Liver (tissue), 10 donors: ENCODE measurements at places on chromosomes 16 and 17. TPM values are rescaled to one million over a fixed set of nuclear protein-coding genes. Genes with fewer than 3 reads are reported as not detected.

DNA sequence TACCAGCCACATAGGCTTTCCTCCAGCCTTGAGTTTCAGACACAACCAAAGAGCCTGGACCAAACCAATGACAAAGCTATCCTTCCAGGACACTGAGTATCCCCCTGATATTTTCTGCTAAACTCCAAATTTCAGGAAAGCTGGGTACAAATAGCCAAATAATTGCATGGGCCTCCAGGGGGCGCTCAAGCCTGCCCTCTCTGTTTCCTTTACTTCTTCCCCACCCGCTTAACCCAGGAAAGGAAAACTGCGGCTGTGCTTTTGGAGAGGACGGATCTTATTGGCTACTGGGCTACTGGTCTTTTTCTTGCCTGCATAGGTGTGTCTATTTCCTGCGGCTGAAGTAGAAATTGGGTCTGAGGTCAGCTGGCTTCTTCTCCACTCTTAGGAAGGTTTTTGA is 30.1 kb downstream of the GNGT2 start:
- H3K4me1 ChIP-seq: no peaks in the 10 kb centered on the region
- no peak overlapping the region for H3K27ac ChIP-seq
- no peaks in the 10 kb centered on the region for H3K36me3 ChIP-seq
- no peaks in the 10 kb centered on the region for H3K27me3 ChIP-seq
- DNase-seq: peak; percentile 76
- no peak overlapping the region for H3K4me3 ChIP-seq

Gene PPP4C
- total RNA-seq: 49.7 TPM

Gene CD300LB
- 0.08 TPM for total RNA-seq

Gene CCDC92B
- not detected for total RNA-seq

DNA sequence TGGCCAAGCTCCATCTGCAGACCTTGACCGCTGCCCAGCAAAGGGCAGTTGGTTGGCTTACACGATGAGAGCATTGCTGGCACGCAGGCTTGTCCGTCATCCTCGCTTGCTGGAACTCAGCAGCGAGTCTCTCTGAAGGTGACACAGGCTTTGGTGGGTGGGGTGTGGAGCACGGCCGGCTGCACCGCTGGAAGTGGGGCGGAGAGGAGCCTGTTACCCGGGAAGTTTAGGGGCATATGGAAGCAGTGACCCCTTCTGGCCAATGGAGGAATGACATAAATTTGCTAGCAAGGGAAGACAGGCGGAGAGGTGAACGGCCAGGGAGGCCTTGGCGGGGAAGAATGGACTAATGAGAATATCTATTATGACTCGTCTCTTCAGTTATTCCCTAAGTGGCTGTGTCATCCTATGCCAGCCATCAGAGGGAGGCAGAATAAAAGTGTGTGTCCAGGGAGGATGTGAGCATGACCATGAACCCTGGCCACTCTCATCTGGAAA is 65.9 kb upstream of the SDK2 start:
- peak; percentile 69 for DNase-seq
- no peaks in the 10 kb centered on the region for H3K36me3 ChIP-seq
- no peak overlapping the region for H3K27ac ChIP-seq
- H3K4me1 ChIP-seq: peaks cover 2% of the 10 kb centered on the region
- H3K27me3 ChIP-seq: no peaks in the 10 kb centered on the region

GRCh38 chr16:29023279-29024277 is 38.7 kb downstream of the LAT start:
- no peaks in the 10 kb centered on the region for H3K4me1 ChIP-seq
- H3K27ac ChIP-seq: no peak overlapping the region
- peaks cover 2% of the 10 kb centered on the region for H3K27me3 ChIP-seq
- DNase-seq: no peak

DNA sequence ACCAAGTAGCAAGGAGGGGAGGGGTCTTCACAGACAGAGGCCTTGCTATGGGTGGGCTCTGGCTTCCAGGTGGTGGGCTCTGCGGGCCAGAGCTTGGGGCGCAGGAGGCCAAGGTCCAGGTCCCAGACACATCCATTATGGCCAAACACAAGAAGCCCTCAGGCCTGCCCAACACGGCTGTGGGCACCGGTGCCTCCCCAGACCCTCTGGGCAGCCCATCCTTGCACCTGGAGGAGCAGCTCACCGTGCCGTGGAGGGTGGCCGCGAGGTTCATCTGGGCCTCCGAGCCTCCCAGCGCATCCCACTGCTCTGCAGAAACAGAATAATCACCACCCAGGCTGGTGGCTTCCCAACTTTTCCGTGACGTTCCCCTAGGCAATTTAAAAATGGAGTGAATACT is 55.9 kb downstream of the TBC1D16 start:
- peaks cover 5% of the 10 kb centered on the region for H3K4me1 ChIP-seq
- H3K36me3 ChIP-seq: no peaks in the 10 kb centered on the region
- H3K27me3 ChIP-seq: no peaks in the 10 kb centered on the region
- no peak overlapping the region for H3K4me3 ChIP-seq
